ENCODE measurements at places on chromosomes 13 and 19.

DNA sequence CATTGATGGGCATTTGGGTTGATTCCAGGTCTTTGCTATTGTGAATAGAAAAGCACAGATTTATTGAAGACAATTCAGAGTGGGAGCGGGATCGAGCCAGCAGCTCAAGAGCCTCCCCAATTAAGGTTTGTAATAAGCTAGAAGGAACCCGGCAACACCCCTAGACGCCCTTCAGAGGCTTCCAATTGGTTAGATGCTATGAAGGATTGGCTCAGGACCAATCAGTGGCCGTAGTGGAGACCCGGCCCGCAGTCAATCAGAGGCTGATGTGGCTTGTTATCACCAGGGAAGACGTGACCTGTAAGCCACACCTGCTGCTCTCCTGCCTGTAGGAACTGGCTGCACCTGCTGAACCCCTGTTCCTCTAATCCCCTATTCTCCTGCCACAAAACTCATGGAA lies 14.6 kb downstream of the SIGLEC11 start:
- no peak for DNase-seq

DNA sequence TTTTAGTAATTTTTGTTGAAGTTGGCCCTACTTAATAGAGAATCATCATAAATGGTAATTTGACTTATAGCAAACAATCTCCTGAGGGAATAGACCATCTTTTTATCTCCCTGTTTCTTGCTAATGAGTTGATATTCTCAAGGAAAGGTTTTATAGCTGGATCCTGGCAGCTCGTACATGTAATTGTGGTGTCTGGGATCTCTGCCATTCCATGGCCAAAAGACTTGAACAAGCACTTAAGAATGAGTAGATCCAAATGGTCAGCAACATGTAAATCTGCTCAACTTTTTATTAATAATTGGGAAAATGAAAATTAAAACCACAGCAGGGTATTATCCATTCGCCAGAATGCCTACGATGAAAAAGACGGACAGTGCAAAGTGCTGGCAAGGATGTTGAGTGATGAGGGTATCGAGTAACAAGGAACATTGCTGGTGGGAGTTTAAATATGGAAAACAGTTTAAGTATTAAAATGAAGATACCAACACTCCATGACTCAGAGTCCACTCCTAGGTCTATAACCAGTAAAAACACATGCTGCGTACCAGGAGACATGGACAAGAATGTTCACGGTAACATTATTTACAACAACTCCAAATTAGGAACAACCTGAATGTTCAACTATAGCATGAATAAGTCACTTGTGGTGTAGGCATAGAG lies 5.1 kb upstream of the GPR18 start:
- no peak for DNase-seq

DNA sequence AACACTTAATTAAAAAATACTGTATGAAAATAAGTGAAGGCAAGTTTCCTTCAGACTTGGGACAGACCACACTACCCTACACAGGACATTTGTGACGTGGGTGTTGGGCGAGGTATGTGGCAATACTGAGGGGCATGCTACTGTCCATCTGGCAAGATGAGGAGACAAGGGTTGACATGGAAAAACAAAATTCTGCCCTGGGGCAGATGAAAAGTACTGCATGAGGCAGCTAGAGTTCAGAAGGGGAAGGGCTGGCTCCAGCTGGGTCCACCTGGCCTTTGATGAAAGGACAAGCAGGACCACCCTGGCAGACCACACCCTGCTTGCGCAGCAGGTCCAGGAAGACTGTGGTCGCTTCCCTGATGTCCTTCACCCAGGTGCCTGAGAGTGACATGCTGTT lies 43.2 kb downstream of the LATS2 start:
- DNase-seq = no peak

DNA sequence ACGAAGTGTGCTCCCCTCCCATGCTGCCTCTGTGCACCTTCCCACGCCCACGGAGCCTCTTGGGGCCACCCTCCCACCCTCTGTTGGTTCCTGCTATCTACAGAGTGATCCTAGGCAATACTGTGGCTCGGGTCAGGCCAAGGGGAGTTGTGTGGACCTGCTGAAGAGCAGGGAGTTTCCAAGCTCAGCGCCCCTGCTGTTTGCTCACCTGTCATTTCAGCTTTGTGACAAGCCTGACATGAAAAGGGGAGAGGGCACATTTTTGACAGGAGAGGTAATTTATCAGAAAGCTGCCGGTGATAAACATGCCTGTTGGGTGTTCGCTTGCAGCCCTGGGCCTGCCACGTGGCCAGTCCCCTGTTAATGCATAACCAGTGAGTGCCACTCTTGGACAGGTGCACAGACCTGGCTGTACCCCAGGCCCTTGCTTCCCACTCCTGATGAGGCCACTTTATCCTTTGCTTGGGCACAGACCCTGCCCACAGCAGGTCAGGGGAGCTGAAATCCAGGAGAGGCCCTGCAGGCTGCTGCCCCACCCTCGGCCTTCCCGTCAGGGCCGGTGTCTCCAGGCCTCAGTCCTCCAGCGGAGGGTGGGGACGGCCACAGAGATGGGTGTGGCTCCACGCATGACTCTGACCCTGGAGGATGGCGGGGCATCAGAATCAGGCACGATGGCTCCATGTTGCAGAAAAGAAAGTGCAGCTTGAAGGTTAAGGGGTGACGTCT lies 201.5 kb upstream of the GPR12 start:
- no peak for DNase-seq

DNA sequence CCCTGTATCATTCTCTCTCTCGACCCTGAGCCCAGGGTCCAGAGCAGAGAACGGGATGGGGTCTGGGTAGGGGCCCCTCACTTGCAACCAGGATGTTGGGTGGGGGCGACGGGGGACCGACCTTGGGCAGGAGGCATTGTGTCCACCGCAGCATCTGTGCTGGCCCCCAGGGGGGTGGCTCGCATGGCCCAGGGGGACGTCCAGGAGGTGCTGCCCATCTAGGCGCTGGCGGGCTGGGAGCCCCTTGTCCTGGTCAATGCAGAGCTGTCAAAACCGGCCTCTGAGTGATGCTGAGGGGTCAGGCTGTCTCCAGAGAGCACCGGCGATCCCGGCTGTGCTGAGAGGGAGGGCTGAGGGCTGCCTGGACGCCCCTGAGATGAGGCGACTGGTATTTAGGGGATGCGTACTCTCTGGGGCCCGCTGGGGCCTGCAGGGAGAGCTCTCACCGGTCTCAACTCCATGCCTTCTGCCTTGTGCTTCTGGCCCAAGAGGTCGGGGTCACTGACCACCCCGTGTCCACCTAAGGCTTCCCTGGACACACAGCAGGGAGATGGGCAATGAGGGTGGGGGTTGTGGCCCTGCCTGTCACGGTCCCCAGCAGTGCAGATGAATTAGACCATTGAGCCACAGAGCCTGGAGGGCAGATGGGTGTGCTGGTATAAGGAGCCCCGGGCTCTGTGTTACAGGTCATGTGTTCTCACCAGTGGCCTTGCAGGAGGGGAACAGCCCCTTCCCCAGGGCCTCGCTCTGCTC lies 8.6 kb downstream of the RPS9 start:
- no peak for DNase-seq

DNA sequence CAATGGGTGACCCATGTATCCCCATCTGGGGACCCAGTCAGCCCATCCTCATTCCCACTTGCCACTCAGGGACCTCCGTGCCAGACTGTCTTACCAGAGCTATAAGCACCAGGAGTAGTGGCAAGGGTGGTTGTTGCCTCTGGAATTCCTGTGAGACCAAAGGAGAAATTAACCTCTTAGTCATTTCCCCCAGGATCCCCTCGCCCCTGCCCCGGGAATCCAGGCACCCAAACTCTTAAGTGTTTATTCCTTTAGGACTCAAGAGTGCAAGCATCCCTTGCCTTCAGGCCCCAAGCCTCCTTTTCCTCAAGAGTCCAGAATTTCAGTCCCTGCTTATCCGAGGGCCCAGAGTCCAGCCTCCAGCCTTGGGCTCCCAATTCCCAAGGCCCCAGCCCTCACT lies 9.2 kb downstream of the NTN5 start:
- no peak for DNase-seq

- DNase-seq = no peak
Measured at GRCh38 chr19:47241919-47242577, 11.0 kb upstream of the BBC3 start.

GRCh38 chr19:43826787-43827754 lies at the start of gene ZNF283:
ZNF283 (plus strand) TSS chr19:43827321; CDS start chr19:43833505, 6,184 bp downstream.
- DNase-seq = peak; percentile 65

DNA sequence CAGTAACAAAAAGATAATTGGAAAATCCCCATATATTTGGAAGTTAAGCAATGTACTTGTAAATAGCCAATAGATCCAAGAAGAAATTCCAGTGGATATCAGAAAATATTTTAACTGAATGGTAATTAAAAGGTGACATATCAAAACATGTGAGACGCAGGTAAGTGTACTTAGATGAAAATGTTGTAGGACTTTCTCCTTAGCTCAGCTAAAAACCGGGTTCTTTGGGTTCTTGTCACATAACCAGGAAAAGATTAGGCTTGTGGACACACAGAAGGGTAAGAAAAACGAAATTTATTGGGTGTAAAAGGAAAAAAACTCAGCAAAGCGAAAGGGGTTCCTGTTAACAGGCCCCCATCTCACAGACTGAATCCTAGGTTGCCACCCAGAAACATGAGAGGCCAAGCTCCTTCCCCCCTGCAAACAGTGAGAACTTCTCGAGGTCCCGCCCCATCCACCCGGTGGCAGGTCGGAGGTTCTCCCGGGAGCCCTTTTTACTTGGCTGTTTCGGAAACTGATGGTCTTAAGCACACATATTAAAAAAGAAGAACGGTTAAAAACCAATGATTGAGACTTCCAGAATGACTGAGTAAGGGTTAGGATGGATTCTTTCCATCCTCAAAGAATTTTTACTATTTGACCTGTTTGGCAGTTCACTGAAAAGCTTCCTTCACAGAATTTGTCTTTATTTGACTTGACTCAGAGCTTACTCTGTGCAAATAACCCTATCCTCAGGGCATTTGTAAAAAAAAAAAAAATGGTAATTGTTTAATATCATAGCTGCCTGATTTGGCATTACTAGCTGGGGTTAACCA lies 3.1 kb upstream of the CCDC70 start:
- DNase-seq = no peak

GRCh38 chr13:70623239-70623638 lies 515.0 kb upstream of the KLHL1 start:
- peak; percentile 1 for DNase-seq

DNA sequence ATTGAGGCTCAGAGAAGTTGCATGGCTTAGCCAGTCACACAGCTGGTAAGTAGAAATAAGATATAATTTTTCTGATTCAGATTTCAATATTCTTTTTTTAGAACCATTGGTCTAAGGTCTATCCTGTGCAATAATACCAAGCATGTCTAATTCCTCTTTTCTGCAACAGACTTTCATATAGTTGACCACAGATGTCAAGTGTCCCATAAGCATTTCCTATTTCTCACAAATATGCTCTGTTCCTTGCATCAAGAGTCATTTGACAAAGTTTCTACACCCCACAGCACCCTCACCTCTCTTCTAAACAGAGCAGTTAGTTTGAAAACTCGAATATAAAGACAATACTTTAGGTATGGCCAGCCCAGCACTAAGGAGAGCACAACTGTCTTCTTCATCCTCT lies 26.8 kb upstream of the SACS start:
- no peak for DNase-seq

DNA sequence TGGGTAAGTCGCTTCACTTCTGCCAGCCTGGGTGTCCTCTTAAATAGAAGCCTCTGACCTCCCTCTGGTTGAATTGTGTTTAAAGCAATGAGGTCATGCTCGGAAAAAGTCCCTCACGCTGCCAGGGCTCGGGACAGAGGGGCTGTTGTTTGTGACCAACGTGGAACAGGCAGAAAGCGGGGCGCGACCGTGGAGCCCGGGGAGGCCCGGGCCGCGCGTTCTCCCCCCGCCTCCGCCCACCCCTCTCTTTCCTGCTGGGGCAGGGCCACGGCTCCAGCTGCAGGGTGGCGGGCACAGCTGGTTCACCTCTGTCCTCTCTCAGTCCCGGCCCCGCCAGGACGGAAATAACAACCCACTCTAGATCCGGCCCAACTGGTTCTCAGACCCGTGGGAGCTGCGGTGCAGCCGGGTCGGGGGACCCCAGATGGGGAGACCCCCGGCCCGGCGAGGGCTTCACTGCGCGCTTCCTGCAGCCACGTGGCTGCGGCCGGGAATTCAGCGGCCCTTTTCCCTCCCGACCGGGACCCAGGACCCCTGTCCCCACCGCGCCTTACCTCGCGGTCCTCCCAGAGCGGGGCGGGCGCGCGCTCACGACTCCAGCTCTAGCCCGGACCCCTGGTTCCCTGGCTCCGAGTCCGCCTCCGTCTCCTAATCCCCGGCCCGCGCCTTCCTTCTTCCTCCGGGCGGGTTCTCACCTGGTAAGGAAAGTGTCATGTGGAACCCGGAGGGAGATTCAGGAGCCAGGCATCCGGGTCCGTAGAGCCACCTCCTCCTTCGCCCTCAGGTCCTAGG lies 1.9 kb downstream of the CDC42EP5 start:
- DNase-seq = no peak

- no peak for DNase-seq
Measured at GRCh38 chr19:42629191-42629590, 34.5 kb upstream of the CEACAM8 start.

- DNase-seq = no peak
Measured at GRCh38 chr13:109500146-109500773, 286.1 kb downstream of the IRS2 start.

DNA sequence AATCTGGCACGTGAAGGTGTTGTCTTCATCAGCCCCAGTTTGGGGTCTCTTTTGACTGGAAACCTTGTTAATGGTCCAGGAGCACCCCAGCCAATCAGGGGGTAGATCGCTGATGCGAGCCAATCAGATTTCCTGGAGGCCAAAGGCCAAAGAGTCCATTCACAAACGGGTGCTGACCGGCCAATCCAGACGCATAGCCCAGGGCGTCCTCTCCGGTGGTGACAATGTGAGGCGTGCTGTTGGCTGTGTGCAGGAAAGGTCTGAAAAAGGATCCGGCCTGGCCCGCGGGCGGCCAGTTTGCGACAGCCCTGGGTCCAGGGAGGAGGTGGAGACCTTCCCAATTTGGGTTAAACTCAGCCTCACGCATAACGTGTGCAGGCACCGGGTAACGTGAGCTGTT lies 3.1 kb downstream of the MAST3 start:
- no peak for DNase-seq

DNA sequence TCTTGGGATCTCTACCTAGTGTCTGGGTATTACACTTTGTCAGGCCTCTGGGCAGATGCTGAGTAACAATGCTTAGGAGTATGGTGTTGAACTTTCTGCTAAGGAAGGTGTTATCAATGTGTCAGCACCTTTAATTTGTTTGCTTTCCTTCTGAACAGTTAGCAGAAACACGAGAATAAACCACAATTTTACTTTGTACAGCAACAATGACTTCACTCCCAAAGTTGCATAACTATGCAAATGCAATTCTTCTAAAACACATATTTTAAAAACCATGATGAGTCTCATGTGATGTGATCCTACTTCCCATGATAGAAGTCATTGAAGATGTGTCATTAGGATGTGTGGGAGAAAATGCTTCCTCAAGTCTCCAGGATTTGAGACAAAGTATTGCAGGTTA lies 155.0 kb downstream of the POSTN start:
- no peak for DNase-seq

GRCh38 chr19:1156305-1156801 lies 17.7 kb downstream of the SBNO2 start:
- no peak for DNase-seq

Measured in NCI-H1694 (cell line).